ENCODE measurements at places on chromosomes 2 and 18.

GRCh38 chr18:44687421-44687820, 6.7 kb downstream of the SETBP1 start:
- DNase-seq: no peak

DNA sequence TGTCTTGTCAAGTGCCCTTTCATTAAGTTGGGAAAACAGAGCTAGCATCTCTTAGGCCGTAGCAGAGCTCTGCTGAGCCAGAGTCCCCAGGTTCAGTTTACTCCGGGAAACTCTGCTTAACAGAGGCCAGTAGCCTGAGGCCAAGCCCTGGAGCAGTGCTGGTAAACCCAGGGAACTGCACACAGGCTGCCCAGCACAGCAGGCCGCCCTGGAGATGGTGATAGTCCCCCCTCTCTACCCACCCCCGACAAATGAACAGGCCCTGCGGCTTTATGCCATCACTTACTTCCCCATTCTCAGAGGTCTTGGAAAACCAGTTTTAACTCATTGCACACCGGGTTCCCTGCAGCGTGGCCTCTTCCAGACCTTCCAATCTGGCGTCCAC, 3.5 kb downstream of the CNNM4 start:
- DNase-seq: no peak

DNA sequence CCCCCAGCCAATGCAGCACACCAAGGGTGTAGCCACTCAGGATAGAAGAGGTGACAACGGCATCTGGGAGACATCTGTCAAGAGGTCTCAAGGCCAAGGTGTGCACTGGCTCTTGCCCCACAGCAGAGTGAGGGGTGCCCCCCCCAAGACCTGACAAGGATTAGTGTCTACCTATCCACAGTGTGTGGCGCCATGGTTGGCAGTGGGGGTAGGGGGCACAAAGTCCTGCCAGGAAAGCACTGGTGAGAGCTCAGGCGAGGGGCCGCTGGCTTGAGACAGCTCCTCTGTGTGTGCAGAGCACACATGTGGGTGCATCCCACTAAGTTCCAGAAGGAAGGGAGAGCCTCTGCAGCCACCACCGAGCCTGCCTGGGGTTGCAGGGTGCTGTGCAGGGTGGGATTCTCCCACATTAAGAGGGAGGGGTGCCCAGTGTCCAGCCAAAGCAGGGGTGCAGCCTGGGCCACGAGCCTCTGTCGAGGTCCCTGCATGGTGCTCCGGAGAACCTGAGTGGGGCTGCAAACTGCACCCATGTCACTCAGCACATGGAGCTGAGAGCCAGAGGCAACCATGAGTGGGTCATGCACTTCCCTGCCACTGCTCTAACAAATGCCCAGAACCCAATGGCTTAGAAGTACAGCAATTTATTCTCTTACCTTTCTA, 311.2 kb upstream of the HDAC4 start:
- DNase-seq: no peak

DNA sequence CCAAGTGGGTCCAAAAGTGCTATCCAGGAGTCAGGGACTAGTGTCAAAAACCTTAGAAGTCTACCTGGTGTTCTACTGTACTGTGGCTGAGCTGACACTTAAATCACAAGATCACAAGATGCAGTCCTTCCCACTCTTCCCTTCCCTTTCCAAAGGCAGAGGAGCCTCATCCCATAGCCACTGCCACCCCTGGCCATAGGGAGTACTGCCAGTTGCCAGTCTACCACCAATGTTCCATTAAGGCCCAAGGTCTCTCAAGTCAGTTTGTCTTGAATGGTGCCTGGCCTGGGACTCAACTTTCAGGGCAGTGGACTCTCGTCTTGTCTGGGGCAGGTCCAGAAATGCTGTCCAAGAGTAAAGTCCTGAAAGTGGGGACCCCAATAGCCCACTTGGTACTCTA, 585.6 kb downstream of the NUP35 start:
- no peak for DNase-seq

DNA sequence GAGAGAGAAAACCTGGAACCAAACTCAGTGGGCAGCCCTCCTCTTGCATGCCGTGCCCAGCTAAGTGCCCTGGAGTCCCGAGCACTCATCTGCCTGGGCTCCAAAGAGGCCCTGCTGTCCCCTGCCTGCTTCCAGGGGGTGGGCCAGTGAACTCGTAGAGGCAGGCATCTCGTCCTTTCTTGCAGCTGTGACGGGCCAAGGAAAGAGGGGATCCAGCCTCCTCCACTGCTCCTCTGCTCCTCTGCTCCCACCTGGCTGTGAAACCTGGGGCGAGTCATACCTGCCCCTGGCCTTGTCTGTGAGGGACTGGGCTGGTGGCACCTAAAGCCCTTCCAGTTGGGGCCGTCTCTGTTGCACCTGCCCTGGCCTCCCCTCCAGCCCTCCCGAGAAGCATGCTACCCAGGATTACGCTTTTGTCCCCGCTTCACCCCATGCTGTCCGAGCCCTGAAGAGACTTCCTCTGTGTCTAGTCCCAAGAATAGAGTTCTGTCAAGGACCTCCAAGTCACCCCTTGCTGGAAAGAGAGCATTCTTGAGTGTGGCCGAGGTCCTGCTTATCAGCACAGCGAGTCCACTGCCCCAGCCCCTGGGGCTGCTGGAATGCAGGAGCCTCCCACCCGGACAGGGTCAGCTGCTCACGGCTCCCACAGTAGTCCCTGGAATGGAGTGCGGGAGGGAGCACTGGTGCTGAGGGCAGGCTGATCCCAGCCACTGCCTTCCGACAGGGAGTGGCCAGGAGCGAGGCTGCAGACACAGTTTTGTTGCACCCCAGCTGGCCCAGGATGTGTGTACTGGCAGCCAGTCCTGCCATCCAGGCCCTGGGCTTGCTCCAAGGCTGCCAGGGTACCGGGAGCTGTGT, 14.3 kb downstream of the KCNK3 start:
- no peak for DNase-seq

DNA sequence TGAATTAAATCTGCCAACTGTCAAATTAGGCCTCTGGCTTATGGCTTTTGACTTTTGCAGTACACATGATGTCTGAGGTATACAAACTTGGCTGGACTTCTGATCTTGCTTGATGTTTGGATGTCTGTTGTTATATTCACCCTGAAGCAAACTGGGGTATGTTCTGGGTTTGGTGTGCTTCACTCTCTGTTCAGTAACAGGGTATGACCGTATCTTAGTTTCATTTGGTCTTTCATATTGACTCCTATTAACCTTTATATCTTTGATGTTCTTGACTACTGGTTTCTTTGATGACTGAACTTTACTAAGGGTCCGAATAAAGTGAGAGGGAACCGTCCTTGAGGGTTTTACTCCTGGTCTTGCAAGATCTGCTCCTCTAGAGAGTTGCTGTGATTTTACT, 8.2 kb downstream of the CKAP2L start:
- DNase-seq: no peak

DNA sequence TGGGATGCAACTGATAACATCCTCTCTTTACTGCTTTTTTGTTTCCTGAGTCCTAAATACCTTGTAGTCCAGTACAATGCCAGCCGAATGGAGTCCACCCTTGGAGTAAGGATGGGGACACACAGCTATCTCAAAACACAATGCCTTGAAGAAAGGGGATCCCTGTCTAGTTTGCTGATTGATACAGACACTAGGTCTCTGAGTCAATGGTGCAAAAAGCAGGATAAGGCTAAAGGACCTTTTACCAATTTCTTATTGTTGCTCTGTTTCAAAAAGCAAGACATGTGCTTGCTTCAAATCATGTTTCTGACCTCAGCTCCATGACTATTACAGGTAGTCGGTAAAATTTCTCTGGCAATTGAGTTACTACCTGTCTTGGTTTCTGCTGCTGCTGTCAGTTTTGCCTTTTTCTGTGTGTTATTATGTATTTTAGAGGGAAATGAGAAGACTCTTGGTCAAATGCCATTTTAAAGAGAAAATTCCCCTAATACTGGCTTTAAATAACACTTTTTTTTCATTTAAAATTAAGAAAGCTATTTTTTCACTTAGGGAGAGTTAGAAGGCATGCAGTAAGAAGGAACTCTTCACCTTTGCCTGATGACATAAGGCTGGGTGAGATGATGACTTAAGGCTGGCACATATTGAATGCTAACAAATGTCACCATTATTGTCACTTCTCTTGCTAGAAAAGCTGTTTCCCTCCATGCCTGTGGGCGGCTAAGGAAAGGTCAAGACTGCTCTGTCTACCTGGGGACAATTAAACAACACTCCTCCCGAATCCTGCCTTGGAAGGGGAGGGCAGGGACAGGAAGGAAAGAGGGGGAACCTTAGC, 4.9 kb upstream of the FIGLA start:
- DNase-seq: no peak

GRCh38 chr2:112701052-112701451, 19.8 kb upstream of the NT5DC4 start:
- DNase-seq: no peak

- no peak for DNase-seq
Observed at GRCh38 chr2:234861841-234862735, 89.7 kb upstream of the SH3BP4 start.

DNA sequence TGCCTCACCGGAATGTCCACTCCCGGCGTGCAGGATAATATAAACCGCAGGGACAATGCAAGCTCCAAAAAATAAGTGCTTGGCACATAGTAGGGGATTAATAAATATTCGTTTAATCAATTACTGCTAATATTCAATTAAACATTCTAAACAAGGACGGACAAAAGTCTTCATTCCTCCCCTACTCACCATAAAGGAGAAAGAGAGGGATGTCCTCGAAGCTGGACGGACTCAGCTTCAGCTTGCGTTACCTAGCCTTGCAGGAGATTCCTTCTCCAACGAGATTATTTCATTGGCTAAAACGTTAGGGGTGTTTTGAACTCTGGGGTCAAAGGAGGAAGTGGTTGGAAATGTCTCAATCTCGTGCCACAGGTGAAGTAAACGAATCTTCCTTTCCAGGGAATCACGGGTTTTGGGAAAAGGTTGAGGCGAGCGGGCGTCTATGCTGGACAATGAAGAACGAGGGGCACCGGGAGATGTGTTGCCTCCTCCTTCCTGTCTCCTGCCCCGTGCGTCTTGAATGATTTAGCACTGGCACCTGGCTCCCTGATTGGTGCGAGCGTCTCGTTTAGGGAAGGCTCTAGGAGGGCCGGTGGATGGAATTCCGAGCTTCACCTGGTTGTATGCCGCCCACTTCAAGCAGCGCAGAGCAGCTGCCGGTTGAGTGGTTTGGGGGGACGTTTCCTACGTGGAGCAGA, 2.0 kb upstream of the GAD1 start:
- DNase-seq: no peak

DNA sequence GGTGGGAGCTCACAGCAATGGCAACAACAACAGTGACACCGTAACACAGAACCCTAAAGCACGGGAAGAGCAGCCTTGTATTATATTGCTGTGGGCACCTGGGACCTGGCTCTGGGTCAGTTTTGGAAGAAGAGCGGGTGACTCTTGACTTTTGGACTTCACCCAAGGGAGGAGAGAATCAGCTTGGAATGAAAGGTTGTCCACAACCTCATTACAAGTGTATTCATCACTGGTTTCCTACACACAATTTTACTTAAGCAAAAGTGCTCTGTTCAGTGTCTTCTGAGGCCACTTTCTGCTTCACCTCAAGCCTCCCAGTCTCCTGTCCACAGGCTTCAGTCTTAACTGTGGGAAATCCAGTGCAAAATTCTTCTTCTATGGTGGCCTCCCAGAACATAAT, 263.8 kb downstream of the KCNE4 start:
- no peak for DNase-seq

DNA sequence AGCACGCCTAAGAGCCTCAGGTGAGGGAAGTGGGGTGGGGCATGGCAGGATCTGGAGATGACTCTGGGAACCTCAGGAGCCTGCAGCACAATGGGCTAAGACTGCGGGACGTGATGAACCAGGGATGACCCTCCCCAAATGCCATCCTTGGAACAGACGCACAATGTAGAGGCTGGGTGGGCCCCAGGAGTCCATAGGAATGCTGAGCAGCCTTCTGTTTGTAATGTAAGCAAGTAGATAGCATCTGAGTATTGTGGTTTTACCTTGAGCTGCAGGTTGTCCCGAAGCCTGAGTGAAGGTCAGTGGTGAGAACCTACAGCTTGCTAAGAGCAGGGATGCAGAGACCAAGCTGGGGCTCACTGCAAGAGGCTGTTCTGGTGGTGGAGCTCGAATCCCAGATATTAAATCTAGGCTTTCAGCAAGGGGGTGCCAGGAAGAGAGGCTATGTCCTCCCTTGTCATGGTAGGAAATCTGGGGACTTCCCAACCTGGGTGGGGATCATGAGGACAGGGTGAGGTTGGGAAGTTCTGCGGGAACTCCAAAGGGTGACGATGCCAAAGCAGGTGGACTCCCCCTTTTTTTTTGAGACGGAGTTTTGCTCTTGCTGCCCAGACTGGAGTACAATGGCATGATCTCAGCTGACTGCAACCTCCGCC, 5.8 kb downstream of the SCTR start:
- no peak for DNase-seq

- no peak for DNase-seq
Observed at GRCh38 chr2:173831312-173832229, 133.6 kb downstream of the SP3 start.

DNA sequence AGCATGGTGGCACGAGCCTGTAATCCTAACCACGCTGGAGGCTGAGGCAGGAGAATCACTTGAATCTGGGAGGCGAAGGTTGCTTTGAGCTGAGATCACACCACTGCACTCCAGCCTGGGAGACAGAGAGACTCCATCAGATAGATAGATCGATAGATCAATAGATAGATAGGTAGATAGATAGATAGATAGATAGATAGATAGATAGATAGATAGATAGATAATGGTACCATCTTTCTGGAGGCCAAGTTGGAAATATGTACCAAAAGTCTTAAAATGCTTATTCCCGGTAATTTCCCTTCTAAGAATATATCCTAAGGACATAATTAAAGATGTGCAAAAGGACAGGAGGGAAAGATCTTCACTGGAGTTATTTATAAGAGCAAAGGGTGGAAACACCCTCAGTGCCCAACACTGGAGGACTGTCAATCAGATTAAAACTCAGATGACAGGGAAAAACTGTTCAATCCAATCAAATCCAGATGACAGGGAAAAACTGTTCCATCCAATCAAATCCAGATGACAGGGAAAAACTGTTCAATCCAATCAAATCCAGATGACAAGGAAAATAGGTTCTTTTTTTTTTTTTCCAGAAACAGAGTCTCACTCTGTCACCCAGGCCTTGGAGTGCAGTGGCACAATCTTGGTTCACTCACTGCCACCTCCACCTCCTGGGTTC, 49.0 kb upstream of the UBE2F start:
- no peak for DNase-seq

DNA sequence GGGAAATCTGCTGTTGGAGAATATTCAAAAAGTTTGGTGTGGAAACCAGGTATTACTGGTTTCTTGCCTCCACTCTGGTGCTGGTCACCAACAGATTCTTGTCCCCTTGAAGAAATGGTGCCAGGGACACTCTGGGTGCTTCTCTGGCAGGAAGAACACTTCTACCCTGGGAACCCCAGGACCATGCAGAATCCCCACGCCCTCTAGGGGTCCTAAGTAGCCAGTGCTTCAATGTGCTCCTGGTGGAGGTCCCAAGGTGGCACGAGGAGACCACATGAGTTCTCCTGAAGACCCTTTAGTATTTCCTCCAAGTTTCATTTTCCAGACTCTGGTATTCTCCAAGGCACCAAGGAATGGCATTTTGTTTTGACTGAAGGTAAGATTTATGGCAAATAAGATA, 380.6 kb downstream of the TSN start:
- peak; percentile 33 for DNase-seq

- DNase-seq: no peak
Observed at GRCh38 chr18:30192216-30192615, 850.3 kb downstream of the DSC3 start.

GRCh38 chr2:169493360-169493759, 14.1 kb downstream of the BBS5 start:
- no peak for DNase-seq

Measured in A549 (cell line).